ENCODE measurements at places on chromosomes 6 and 20.

DNA sequence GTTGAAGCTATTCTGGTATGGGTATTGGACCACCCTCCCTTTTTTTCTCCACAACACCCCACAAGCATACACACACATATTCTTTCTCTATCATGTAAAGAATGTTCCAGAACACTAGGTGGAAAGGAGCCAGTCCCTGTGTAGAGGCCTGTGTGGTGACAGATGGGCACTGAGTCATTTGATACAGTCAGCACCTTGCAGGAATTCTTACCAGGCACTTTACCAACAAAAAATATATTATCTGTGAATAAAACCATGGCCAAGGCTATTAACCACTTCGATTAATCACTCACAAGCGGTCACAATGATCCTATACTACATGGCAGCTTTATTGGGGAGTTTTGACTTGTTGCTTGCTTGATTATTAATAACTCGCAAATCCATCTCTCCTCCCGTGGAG is 149.5 kb downstream of the BFSP1 start:
- DNase-seq = no peak

- DNase-seq = no peak
These were observed 84.9 kb upstream of the TMEM181 start for GRCh38 chr6:158474961-158475343.

DNA sequence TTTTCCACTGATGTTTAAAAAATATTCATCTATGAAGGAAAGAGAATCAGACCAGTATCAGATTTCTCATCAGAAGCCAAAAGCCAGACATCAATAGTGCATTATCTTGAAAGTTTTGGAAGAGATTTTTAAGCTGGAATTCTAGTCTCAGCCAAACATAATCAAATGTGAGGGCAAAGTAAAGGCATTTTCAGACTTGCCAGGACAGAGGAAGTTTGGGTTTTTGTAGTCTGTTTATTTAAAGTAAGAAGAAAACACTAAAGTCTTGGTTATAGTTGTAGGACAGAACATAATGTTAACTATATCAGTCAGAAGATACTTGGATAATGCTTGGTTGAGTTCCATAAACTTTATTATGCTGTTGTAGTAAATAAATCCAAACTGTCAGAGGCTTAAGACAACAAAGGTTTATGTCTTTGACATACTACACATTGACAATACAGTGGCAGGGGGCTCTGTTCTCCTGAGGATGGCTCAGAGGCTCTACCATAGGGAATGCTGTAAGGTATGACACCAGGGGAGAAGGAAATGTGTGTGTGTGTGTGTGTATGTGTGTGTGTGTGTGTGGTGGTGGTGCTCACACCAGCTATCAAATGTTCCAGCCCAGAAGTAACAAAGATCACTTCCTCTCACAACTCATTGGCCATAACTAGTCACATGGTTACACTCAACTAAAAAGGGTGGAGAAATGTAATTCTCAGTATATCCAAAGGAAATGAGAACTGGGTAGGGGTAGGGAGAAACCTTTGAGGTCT is 26.7 kb upstream of the YWHAB start:
- DNase-seq = no peak

- no peak for DNase-seq
These were observed 538.4 kb upstream of the NOX3 start for GRCh38 chr6:155994086-155994485.

DNA sequence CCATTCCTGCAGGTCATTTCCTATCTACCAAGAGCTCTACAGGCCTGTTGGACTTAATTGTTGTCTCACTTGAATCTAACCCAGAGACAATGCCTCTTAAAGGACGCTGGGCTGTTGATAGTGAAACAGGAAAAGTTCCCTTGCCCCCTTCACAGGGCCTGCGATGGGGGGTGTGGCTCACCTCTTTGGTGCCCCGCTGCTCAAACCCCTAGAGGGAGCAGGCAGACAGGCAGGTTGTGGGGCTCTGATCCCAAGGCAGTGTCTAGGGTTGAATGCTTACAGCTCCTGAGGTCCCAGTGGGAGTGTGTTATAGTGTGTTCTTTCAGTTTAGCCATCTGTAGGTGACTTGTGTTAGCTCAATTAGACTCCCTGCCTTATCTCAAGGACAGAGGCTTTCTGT is 68.0 kb downstream of the OTOR start:
- DNase-seq = no peak

DNA sequence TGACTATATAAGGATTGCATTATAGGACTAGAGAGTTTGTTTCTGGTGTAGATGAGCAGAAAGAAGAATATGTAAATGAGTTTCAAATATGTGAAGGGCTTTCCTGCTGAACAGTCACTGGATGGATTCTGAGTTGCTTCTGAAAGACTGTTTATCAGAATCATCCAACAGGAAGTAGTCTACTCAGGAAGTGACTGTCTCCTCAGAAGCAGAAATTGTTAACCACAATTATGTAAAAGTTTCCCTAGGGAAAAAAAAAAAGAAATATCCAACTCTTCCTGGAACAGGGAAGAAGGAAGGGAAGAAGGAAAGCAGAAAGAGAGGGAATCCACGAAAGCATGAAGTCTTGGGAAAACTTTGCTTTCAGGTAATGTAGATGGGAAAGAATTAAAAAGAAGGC is 138.9 kb downstream of the TENT5A start:
- no peak for DNase-seq

DNA sequence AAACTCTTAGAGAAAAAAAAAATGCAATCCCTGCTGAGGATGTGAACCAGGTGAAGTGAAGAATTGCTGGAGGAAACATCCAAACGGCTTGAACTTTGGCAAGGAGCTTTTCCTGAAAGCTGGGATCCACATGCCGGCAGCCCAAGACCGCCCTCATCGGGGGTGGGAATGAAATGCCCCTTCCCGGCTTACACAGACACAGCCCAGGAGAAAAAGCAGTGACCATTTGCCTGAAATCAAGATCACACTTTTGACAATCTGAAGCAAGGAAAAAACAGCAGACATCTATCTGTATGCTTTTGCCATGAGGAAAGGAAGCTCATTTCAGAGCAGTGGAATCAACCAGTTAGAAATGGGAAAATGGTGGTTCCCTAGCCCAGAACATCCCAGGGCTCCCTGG is 254.5 kb downstream of the TAF4 start:
- DNase-seq = no peak

- no peak for DNase-seq
These were observed 108.9 kb downstream of the UST start for GRCh38 chr6:148855744-148856143.

DNA sequence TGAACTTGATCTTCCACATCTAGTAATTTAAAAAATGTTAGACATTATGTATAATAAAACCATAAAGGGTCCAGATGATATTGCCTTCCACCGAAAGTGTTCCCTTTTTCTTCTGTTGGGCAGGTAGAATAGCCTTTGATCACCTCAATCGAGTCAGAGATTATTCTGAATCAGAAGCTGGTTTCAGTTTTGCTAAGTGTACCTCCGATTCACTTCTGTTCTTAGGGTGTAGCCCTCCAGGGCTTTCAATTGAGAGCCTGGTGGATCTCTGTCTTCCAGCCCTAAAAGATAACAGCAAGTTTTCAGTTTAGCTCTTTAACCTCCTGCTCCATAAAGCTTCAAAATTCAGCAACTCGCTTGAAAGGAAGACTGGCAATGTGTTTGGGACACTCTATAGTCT is 21.1 kb upstream of the AIG1 start:
- DNase-seq = no peak

DNA sequence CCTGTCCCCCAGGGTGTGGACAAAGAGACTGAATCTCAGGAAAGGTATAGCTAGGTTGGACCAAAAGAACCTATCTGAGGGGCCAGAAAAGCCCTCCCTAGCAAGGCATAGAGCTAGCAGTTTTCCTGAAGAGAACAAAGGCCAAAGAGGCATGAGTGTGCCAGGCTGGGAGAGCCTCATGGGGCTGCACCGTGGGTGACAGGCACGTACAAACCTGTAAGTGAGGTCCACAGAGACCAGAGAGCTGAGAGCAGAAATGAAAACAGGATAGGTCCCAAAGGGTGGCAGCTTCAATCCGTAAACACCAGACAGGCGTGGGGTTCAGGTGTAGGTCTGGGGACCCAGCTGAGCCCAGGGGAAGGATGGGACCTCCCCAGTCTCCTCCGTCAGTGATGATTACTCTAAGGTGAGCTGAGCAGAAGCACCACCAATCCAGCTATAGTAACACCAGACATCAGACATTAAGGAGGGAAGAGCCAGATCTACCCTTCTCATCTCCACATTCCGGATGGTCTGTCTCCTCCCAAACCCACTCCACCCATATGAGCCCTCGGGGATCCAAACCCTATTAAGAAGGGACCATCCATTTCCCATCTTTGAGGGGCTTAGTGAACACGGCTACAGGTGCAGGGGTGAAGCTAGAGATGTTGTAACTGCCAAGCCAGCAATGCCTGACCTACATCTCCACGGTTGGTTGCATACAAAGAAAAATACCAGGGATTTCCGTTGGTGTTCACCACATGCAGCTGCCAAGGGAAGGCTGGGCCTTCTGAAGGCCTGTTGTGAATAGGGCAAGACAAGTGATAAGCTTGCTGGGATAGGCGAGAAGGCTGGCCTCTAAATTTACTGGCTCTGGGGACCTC is 38.3 kb downstream of the BCL2L1 start:
- no peak for DNase-seq

- no peak for DNase-seq
These were observed 18.3 kb upstream of the TRAM2 start for GRCh38 chr6:52595000-52595795.

- peak; percentile 55 for DNase-seq
These were observed 19.0 kb downstream of the PXDC1 start for GRCh38 chr6:3732345-3733141.

DNA sequence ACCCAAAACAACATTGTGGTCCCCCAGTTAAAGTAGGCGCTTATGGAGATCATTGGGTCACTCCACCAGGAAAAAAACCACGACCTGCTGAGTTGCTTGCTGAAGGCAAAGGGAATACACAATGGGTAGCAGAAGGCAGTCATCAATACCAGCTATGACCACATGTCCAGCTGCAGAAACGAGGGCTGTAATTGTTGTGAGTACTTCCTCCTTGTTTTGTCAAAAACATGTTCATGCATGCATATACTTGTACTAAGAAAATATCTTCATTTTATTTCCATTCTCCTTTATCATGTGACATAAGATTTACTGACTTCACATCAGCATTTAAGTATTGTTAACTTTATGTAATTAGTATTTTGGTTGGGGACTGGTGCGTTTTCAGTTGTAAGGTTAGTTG is 16.9 kb downstream of the SERINC1 start:
- no peak for DNase-seq

DNA sequence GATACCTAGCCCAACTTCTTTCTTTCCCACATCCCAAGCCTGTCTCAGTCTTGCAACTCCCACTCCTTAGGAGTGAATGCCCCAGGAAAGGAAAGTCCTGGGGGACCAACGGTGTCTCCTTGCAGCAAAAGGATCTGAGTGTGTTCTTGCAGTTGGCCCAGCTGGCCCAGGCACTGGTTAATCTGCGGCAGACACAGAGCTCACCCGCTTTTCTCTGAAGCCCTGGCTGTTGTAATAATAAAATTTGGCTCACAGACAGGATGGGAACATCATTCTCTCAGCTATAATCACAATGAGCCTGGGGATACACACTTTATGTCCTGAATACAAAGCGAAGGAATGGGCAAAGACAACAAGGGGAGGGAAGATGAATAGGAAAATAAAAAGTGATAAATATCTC is 287.0 kb upstream of the PRND start:
- DNase-seq = no peak

GRCh38 chr20:51438136-51438535 is 104.4 kb downstream of the NFATC2 start:
- no peak for DNase-seq

- DNase-seq = no peak
These were observed 27.1 kb downstream of the ULBP1 start for GRCh38 chr6:149990661-149991471.

- no peak for DNase-seq
These were observed 12.1 kb upstream of the RAMACL start for GRCh38 chr6:166598441-166599138.

DNA sequence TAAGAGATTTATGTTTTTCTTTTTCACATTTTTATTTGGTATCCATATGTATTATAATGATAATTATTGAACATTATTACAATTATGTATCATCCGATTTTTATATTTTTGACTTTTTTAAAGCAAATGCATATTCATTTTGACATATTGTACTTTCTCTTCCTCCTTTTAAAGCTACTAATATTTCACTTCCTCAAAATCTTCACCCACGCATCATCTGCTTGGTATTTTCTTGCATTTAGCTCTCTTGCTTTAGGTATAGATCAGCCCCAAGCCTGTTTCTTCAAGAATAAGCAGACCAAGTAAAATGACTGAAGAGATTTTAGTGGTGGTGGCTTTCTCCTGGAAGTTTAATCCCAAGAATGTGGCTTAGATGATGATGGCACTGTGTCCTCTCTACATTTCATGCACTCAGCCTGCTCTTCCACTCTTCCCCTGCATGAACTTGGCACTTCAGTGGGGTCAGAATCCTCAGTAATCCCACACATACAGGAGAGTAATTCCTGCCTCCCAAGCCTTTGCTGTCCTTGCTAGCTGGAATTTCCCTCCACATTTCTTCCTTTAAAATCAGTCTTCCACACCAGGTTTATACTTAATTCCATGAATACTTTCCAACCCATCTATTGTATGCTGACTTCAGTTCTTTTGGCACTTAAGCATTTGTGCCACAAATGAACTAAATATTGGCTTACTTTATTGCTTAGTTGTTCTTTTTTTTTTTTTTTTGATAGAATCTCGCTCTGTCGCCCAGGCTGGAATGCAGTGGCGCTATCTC is 8.2 kb downstream of the NCOA7 start:
- no peak for DNase-seq

DNA sequence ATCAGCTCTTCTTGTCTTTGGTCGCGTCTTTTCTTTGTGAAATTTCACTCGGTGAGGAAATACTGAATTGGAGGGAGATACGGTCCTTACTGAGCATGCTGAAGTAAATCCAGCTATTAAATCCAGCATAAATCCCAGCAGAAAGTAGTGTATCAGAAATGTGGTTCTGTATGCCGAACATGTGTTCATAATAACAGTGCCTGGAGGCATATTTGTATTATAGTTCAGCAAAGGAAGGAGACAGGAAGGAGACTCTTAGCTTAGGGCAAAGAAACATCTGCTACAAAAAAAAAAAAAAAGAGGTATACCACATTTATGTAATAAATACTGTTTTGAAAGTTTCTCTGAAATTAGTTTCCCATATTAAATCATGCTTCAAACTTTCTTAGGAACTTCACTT is 211.8 kb downstream of the PLCB4 start:
- no peak for DNase-seq

- DNase-seq = no peak
These were observed 121.4 kb downstream of the REV3L start for GRCh38 chr6:111361648-111362047.

GRCh38 chr6:164227952-164228522 is 813.5 kb downstream of the QKI start:
- no peak for DNase-seq

DNA sequence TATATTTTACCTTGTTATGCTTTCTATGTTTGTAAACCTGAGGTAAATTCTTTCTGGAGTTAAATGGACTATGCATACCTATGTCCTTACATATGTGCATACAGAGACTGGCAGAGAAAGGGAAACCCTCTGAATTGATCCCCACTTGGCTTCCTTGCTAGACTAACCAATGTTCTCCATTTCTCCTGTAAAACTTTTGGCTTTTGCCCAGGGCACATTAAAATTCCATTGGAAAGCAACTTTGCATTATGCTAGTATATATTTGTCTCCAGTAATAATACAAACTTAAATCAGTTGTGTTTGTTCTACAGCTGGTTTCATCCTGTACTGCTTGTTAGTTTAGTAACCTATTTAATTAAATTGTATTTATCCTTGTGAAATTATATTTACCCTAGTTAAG is 646.0 kb upstream of the MARCKS start:
- no peak for DNase-seq

- no peak for DNase-seq
These were observed 54.4 kb downstream of the ARFGEF2 start for GRCh38 chr20:48975955-48976354.

- DNase-seq = no peak
These were observed 46.7 kb downstream of the DOP1A start for GRCh38 chr6:83114164-83114563.

Data from T-cell (primary cell).